Memory B cell (primary cell): ENCODE measurements at places on chromosomes 1 and 21.

GRCh38 chr1:36565576-36566501 lies 83.1 kb upstream of the CSF3R start:
- DNase-seq = no peak

- no peak for DNase-seq
Measured at GRCh38 chr1:247332623-247333361, 1.1 kb upstream of the ZNF496 start.

GRCh38 chr1:24149866-24150233 lies 6.9 kb upstream of the IL22RA1 start:
- DNase-seq = no peak

- DNase-seq = no peak
Measured at GRCh38 chr1:20276485-20277159, 14.1 kb upstream of the VWA5B1 start.

DNA sequence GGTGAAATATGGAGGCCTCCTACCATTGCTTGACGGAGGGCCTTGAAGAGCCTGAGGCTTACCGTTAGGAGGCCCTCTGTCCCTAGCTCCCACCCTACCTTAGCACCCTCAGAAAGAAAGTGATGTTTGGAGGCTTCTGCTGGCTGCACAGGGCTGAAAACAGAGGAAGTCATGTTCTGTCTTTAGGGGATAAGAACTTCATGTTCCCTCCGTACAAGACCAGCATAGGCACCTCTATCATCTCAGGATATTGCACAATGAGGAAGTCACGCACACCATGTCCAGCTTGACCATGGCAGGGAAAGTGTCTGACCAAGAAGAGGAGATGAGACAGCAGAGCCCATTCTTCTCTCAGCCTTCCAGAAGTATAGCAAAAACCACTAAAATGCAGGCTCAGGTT lies 13.8 kb downstream of the ADORA3 start:
- DNase-seq = no peak

GRCh38 chr1:50949286-50949982 lies 10.6 kb downstream of the FAF1 start:
- no peak for DNase-seq
